ENCODE measurements at places on chromosomes 2 and 18.

DNA sequence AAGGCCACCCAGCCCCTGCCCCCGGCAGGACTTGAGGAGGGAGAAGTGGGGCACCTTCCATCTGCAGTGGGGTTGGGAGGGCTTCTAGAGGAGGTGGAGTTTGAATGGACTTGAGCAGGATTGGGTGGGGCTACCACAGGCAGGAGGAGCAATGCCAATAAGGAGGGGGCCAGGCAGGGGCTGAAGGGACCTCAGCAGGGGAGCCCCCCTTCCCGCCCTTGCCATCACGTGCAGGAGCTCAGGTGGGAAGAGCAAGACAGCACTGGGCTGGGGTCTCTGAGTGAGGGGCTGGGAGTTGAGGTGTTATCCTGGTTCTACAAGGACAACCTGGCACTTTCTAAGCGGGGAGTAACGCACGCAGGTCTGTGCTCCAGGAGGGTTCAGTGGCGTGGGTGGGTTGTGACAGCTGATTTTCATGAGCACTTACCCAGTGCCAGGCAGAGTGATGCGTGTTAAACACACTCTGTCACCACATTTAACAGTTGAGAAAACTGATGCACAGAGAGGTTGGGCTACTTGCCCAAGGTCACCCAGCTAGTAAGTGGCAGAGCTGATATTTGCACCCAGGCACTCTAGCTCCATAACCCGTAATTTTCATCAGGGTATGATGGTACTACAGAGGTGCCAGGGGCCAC is 4.8 kb downstream of the CHRND start:
- no peak for DNase-seq

GRCh38 chr18:38552732-38553321 is 987.2 kb upstream of the CELF4 start:
- DNase-seq: no peak

- no peak for DNase-seq
These were observed 405.8 kb upstream of the SLC39A10 start for GRCh38 chr2:195251214-195251613.

- DNase-seq: no peak
These were observed 16.4 kb downstream of the KCNIP3 start for GRCh38 chr2:95313296-95314131.

- peak; percentile 63 for DNase-seq
These were observed 1.3 kb upstream of the ZBTB14 start for GRCh38 chr18:5296706-5297320.

GRCh38 chr18:60064271-60064670 is 164.5 kb downstream of the PMAIP1 start:
- DNase-seq: no peak

DNA sequence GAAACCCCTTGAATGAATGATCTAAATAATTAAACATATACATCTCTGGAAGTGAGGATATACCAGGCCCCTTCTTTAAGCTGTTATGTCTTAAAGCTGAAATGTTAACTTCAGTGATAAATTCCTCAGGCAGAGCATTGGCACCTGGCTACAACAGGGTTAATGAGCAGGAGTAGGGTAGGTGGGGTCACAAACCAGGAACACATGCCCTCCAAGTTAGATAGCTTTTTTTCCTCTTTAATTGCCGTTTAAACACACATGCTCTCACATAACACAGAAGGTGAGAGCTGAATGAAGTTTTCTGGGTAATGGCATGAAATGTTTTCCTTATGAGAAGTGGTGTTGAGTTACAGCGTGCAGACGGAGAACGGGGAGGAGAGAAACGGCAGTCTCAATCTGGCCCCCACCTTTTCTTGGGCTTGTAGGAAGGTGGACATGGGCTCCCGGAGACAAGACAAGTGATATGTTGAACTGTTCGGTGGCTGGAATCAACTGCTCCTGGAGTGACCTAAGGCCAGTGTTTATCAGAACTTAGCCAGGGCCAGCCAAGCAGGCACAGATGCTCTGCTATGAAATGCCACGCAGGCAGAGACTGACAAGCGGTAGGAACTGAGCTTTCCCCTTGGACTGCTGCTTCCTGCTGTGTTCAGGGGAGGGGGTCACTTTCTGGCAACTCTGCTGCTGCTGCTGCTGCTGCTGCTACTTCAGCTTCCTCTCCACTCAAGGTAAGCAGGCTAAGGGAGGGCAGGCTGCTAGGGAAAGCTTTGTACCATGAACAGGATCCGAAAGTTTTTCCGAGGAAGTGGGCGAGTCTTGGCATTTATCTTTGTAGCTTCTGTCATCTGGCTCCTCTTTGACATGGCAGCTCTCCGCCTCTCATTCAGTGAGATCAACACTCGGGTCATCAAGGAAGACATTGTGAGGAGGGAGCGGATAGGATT is at the start of gene GALNT5:
TSS of gene GALNT5 (plus strand) at position 394 of the 941 bp plus-strand sequence. CDS start at position 772, 378 bp downstream.
- no peak for DNase-seq

DNA sequence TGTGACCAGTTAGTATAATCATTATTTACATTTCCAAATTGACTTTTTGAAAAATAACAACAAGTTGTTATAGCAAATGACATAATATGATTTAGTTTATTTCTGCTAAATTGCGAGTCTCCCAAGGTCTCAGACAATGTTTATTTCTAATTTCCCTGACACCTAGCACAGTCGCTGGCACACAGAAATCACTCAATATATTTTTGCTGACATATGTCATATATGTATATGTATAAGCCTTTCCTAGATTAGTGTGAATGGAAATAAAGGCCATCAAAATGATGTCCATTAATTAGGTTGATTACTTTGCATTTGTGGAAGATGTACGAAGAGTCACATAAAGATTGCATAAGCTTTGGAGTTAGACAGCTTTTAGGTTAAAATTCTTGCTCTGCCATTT is 136.7 kb upstream of the CDH2 start:
- no peak for DNase-seq

GRCh38 chr2:191233533-191233932 is 11.7 kb upstream of the MYO1B start:
- DNase-seq: no peak

DNA sequence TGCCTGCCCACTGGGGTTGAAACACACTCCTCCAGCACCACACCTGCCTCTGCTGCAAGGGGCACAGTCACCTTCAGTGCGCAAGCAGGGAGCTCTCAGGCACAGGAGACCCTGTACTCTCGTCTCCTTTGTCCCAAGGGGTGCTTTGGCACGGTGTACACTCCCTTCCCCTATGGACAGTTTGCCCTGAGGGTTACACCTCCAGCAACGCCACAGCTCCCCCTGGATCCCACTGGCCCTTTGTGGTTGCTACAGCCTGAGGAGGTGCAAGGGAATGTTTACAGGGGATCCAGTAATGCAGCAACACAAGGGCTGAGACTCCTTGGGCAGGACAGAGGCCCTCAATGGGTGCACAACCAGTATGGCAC is 45.2 kb upstream of the FAM117B start:
- DNase-seq: no peak

GRCh38 chr2:155310589-155310988 is 612.1 kb downstream of the KCNJ3 start:
- no peak for DNase-seq

GRCh38 chr2:34991508-34992274 is 1363.9 kb upstream of the CRIM1 start:
- no peak for DNase-seq

DNA sequence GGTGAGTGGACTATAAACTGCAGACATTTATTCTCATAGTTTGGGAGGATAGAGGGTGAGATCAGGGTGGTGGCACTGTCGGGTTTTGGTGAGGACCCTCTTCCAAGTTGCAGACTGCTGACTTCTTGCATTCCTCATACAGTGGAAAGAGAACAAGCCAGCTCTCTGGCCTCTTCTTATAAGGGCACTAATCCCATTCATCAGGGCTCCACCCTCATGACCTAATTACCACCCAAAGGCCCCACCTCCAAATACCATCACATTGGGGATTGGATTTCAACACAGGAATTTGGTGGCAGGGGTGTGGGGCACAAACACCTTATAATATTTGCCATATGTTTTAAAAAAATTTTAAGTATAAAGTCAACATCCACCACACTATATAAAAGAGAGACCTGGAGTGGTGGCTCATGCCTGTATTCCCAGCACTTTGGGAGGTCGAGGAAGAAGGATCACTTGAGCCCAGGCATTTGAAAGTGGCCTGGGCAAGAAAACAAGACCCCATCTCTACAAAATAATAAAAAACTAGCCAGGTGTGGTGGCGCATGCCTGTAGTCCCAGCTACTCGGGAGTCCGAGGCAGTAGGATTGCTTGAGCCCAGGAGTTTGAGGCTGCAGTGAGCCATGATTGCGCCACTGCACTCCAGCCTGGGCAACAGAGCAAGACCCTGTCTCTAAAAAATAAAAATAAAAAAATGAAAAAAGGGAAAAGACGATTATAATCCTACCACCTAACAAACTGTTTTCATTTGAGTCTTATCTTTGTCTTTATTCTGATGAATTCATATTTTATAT is 44.0 kb downstream of the TCF7L1 start:
- no peak for DNase-seq

- DNase-seq: no peak
These were observed 277.7 kb upstream of the MAP2 start for GRCh38 chr2:209145941-209146681.

- DNase-seq: no peak
These were observed 460 bp upstream of the SEMA4F start for GRCh38 chr2:74653589-74653984.
